ENCODE measurements at places on chromosomes 5 and 9.

GRCh38 chr9:74772121-74772520 lies 115.6 kb downstream of the TRPM6 start:
- DNase-seq, result no peak

GRCh38 chr9:121650217-121651007 lies 1.0 kb upstream of the DAB2IP start:
- no peak for DNase-seq

- DNase-seq, result no peak
Measured at GRCh38 chr5:28398185-28398584, 1359.8 kb upstream of the CDH9 start.

- DNase-seq, result no peak
Measured at GRCh38 chr9:107693625-107694326, 204.2 kb upstream of the KLF4 start.

GRCh38 chr5:115785381-115786065 lies 30.9 kb downstream of the CDO1 start:
- DNase-seq, result no peak

DNA sequence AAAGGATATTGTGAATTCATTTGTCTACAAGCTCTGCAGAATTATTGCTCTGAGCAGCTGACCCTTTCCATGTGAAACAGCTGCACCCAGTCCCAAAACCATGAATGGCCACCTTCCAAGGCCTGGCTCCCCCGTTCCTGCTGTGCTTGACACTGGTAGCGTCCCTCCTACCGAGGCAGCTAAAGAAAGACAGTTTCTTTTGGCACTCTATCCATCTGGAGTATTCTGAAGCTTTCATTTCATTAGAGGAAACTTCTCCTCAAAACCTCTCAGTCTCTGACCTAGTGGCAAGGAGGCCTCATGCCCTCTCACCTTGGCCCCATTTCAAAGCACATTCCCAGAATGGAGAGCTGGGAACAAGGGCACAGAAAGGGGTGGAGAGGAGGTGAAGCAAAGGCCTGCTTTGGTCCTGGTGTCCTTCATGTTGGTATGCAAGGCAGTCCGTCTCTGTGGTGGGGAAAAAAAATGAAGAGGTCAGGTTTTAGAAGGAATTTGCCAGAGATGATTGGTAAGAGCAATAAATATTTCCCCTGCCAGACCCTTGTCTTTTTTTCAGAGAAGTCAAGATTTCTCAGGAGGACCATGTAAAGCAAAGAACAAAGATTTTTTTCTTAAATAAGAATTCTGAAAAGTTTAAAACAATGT lies 232.0 kb downstream of the RFK start:
- DNase-seq, result no peak

- DNase-seq, result no peak
Measured at GRCh38 chr5:62142351-62142750, 163.7 kb upstream of the KIF2A start.

DNA sequence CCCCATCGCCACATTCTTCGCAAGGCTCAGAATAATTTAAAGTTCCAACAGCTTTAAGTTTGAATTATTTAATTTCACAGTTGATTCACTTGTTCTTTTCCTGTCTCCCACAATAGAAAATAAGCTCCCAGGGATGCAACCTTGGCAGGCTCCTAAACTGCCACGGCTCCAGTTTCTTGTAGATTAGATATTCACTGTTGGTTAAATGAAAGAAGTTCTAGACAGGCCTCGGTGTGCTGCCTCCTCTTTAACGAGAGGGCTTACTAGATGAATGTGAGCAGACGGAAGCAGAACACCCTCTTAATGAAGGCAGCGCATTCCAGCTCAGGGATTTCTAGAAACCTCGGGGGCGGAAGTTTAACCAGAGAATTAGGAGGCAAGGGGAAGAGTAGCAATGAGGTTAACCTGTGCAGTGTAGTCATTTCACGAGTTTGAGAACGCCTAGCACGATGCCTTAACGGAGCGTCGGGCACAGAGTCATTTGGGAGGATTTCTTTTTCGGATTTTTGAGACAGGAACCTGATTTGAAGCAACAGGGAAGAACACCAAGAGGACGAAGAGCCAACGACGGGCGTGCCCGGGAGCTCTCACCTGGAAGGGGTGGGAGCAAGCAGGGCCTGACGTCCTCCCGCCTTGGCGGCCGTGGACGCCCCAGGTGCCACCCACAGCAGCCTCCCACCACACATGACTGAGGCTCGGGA lies 637 bp upstream of the SMC5 start:
- no peak for DNase-seq

- no peak for DNase-seq
Measured at GRCh38 chr5:126975796-126976195, 54.6 kb downstream of the MARCHF3 start.

DNA sequence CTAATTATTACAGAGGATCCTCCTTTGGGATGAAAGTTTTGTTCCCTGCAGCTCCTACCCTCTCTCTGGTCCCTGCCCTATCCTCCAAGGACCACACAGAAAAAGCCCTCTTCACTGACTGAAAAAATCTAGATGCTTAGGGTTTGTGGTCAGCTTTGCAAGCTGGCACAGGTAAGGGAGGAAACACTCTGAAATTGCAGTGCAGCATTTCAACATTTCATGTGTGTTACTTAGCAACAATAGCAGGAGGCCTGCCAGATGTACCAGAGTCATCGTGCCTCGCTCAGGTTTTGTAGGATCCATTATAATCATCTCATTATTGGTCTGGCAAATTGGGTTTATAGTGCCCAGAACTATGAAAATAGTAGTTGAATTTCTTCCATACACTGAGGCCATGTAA lies 109.5 kb downstream of the PALM2AKAP2 start:
- DNase-seq, result no peak

DNA sequence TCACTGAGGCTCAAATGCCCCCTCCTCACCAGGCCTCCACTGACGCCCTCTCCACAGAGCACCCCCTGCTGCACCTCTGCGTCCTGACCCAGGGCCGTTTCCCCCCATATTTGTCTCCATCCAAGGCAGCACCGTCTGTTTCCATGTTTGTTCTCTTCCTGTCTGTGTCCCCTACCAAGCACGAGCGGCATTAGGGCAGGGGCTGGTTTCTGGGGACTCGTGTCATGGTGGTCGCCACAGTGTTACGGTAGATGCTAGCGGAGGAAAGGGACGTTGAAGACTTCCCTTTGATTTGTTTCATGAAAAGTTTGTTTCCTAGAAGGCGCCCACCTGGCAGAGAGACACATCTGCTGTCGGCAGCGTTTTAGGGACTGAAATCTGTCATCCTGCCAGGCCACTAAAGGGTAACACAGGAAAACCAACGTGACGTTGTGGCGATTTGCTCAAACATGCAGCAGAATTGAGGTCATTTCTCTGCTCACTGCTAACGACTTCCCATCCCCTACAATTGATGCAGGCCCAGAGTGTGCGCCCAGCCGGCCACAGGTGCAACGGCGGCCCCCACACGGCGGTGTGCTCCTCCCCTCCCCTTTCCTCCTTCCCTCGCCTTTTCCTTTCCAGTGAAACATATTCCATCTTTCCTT lies 79.3 kb upstream of the IRX4 start:
- no peak for DNase-seq

DNA sequence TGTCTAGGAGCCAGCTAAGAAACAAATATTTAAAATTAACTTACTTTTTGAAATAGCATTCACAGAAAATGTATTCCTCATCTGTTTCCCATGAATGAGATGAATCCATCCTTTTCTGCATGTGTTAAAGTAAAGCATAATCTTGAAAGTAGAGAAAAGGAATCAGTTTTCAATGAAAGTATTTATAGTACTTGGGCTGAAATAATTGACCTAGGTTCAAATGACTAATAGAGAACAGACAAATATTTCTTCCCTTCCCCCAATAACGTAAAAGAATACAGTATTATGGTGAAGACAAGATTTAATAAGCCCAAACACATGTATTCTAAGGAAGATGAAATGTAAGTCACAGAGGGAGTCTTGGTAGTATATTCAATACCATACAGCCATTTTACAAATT lies 403.5 kb downstream of the ZNF608 start:
- DNase-seq, result no peak

GRCh38 chr9:27601396-27601795 lies 28.1 kb upstream of the C9orf72 start:
- DNase-seq, result no peak

DNA sequence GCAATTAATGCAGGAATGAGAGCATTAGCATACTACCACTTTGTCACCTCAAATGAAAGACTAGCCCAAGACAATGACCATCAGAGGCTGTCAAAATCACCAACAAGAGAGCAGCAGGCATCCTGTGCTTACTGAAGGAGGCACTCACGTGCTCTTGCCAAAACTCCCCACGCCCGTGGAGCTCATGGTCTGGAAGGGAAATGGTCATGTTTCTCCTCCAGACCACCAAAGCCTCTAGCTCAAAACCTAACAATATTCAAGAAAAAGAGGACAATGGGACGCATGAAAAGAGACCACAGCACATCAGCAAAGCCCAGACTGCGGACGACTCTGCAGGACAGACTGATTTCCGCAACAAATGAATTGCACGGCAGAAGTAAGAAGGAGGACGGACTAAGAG lies 12.8 kb downstream of the AKNA start:
- no peak for DNase-seq

GRCh38 chr9:127388037-127388855 lies 8.7 kb upstream of the SLC2A8 start:
- DNase-seq, result peak; percentile 77

DNA sequence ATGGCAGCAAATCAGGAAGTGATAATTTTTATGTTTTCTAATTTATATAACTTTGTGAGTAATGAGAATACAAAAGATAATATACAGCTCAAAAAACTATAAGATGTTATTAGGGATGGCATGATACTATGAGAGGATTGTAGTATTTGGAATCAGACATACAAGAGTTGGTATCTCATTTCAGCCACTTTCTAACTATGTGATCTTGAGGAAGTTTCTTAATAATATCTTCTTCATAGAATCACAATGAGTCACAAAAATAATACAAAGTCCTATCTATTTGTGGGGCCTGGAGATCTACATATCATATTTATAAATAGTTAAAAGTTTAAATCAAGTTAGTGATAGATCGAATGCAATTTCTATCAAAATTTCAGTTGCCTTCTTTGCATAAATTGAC lies 23.7 kb upstream of the TMED7 start:
- DNase-seq, result no peak
